Heart left ventricle (tissue), 16 donors: ENCODE measurements at places on chromosomes 1 and 21. TPM values are rescaled to one million over a fixed set of nuclear protein-coding genes. Genes with fewer than 3 reads are reported as not detected.

DNA sequence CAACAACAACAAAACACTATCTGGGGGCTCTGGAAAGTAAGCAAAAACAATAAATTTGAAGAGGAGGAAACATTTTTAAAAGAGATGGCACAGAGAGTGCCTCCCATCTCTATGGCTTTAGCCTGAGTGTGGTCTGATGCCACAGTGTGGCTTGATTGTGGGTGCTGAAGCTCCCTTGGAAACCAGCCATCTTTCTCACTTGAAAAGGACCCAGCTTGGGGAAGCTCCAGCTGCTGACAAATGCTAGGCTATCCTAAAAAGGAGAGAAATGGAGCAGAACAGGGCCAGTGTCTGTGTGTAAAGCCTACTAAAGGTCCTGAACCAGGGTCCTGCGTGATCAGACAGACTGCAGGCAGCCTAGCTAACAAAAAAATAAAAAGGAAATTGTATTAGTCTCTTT, 642.0 kb upstream of the PTBP2 start:
- DNase-seq: no peak

DNA sequence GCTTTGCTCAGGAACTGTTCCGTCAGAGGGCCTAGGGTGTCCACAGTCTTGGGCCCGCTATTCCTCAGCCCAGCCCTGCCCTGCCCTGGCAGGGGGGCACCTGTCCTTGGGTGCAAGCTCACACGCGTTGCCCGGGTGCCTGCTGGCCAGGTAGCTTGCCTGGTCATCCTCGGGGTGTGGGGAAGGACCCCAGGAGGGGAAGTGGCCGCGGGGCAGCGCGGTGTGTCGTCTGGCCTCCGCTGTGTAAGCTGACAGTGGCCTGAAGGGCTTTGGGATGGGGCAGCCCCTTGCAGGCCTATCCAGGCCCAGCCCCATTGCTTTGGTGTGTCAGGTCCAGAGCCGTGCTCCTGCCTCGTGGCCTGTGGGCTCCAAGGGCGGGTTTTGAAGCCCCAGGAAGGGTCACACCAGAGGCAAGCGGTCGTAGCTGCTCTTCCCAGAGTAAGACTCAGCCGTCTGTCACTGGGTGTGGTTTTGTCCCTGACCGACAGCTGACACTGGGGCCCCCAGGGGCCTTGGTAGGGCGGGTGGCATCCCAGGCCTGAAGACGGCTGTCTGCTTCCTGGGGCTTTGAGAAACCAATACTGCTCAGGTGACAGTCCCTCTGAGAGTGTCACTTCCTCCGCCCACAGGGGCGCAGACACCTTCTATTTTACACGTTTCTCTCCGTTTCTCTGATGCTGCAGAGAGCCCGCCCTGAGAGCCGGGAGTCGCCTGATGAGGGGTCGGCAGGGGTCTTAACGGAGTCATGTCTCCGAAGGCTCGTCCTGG, 72.1 kb downstream of the SKI start:
- no peak for DNase-seq

- no peak for DNase-seq
These were observed 28.1 kb downstream of the SFPQ start for GRCh38 chr1:35164893-35165292.

DNA sequence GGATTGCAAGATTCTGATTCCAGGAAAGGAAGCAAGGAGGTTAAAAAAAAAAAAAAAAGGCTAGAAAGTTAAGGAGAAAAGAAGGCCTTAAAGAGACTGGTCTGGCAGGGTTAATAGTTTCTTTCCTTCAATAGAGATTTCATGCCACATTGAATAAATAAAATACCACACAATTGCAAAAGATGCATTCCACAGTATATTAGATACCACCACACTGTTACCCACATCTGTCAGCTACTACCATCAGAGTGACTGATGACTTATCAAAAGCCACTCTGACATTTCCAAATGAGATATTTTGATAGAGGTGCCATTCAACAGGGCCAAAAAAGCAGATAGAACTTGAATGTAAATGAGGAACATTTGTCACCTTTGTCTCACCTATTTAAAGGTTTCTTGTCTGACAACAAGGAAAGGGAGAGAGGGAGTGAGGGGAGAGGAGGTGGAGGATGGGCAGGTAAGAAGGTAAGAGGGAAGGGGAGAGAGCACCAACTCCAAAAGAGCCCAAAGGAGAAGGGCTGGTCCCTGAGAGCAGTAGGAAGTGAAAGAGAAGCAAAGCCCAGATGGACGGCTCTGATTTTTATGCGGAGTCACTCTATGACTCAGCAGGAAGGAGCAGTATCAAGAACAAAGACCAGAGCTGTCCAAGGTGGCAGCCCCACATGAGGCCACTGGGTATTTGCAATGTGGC, 38.3 kb downstream of the LRRN2 start:
- DNase-seq: no peak

DNA sequence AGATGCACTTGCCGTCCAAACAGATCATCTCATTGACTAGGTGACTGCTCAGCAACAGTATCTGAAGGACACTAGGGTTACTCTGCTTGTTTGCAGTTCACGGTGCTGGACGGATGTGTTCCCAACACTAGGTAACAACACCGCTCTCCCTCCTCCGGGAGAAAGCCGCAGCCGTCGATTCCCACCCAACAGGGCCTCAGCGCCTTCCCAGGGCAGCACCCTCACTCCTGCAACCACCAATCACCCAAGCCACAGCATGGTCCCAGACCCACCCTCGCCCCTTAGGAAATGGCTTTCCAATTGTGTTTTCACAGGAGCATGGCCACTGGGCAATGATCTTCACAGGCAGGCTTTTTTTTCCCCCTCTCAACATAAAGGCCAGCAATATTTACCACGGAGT, 779 bp downstream of the TLR5 start:
- no peak for DNase-seq

GRCh38 chr1:153805042-153805745, 30.0 kb downstream of the SLC27A3 start:
- DNase-seq: no peak

DNA sequence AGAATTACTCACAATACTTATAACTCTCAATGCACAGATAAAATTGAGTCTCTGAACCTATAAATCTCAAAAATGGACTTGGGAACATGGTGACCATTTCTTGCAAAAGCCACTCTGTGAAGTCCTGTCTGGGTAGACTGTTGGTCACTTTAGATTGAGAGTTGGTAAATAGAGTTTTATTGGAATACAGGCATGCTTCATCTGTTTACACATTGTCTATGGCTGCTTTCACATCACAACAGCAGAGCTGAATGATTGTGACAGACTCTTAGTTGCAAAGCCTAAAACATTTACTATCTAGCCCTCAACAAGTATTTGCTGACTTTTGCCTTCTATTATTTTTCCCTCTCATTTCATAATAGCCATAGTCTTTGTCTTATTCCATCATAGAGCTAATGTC, 24.1 kb upstream of the ASPM start:
- DNase-seq: no peak

- DNase-seq: no peak
These were observed 34.7 kb downstream of the WASF2 start for GRCh38 chr1:27455139-27455811.

The AADACL4 gene
- total RNA-seq: not detected

The SLFNL1 gene
- total RNA-seq: not detected

GRCh38 chr1:55695151-55695550, 480.0 kb upstream of the USP24 start:
- no peak for DNase-seq

GRCh38 chr21:15023776-15024175, 41.0 kb downstream of the NRIP1 start:
- no peak for DNase-seq

The NMNAT2 gene
- total RNA-seq: 2.5 TPM

- DNase-seq: no peak
These were observed 31.0 kb downstream of the TGFBR3 start for GRCh38 chr1:91854852-91855534.

The NFIA gene
- total RNA-seq: 98.5 TPM

DNA sequence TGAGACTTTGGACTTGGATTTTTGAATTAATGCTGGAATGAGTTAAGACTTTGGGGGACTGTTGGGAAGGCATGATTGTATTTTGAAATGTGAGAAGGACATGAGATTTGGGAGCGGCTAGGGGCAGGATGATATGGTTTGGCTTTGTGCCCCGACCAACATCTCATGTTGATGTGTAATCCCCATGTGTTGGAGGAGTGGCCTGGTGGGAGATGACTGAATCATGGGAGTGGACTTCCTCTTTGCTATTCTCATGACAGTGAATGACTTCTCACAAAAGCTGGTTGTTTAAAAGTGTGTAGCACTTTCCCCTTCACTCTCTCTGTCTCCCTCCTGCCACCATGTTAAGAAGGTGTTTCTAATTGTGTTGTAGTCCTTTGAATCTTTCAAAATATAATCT, 9.3 kb upstream of the PHGDH start:
- no peak for DNase-seq

DNA sequence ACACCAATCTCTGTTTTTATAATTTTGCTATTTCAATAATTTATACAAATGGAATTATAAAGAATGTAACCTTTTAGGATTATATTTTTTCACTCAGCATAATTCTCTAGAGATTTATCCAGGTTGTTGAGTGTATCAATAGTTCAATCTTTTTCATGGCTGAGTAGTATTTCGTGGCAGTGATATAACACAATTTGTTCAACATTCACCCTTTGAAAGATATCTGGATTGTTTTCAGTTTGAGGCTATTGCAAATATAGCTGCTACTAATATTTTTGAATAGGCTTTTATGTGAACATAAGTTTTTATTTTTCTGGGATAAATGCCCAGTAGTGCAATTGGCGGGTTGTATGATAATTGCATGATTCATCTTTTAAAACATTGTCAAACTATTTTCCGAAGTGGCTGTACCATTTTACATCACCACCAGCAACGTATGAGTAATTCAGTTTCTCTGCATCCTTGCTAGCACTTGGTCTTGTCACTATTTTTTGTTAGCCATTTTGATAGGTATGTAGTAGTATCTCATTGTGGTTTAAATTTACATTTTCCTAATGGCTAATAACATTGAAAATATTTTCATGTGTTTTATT, 55.6 kb upstream of the ABCD3 start:
- DNase-seq: no peak

The AXDND1 gene
- total RNA-seq: not detected

The OPTC gene
- total RNA-seq: not detected

DNA sequence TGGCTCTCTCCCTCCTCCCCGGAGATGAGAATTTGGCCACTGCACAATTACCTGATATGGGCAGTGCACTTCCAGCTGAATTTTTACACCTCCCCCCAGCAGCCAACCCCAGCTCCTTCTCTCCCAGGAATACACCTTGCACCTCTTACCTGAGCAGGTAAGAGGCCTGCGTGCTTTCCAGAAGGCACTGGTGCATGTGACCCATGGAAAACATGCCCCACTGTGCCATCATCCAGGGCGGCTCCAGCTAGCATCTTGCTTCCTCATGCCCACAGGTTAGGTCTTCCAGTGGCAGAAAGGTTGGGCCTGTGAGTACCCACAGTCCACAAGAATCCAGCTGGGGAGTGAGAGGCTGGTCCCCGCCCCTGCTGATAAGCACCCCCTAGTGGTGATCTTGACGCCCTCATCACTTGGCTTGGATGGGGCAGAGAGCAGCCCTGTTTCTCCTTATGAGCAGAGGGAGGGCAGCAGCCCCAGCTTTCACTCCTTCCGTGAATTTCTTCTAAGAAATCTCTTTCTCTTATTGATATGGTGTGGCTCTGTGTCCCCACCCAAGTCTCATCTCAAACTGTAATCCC, 57.8 kb downstream of the EDARADD start:
- no peak for DNase-seq

- no peak for DNase-seq
These were observed 39.9 kb downstream of the ODF2L start for GRCh38 chr1:86356247-86356646.

DNA sequence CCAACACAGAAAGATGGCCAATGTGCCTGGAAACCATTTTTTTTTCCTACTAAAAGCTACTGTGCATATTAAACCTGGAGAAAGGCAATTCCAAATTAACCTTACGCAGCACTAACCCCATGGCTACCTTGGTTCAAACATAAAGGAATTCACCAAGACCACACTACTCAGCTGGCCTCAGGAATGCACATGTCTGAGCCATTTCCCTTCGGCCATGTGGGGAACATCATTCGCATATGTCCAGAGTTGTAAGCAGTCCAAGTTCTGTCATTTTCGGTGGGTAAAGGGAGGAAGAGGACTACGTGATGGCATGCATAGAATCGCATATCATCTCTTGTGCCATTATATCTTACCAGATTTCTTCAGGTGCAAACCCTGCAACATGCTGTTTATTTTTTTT, 175.4 kb downstream of the NTMT2 start:
- DNase-seq: no peak

GRCh38 chr21:36330904-36331303, 10.9 kb downstream of the MORC3 start:
- no peak for DNase-seq

The HSF2BP gene
- not detected for total RNA-seq
